ENCODE measurements at places on chromosomes 6 and 20.

DNA sequence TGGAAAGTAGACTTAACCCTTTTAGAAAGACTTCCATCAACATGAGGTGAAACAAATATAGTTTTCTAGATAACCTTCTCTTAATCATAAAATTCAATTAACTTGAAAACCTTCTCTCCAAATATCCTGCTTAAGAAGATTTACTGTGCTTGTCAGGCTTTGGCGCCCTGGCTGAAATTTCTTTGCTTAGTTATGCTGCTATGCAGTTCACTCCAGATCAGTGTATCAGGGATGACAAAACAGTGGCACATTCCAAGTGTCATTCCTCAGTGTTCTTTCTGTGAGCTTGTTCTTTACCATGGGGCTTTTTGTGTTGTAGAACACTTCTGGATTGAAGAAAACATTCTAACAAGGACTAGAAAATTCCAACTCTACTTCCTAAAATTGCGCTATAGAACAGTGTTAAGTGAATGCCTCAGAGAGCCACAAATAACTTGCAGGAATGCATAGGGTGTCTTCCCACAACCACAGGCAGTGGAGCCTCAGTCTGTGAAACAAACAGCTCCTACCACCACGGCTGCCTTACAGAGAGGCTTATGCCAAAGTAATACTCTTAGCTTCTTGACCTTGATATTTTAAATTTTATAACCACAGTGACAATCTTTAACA, 443.6 kb downstream of the CDC5L start:
- DNase-seq, result no peak

DNA sequence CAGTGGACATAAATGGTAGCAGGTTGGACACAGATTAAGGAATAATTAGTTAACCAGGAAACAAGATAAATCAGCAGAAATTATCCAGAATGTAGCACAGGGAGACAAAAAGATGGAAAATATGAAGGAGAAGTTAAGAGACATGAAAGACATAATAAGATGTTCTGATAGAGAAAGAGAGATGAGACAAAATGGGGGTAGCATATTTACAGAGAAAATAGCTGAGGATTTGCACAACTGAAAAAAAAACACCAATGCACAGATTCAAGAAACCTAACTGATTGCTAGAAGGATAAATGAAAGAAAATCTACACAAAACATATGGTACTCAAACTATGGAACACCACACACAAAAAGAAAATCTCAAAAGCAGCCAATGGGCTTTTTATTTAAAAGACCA, 34.6 kb upstream of the TBC1D22B start:
- DNase-seq, result no peak

DNA sequence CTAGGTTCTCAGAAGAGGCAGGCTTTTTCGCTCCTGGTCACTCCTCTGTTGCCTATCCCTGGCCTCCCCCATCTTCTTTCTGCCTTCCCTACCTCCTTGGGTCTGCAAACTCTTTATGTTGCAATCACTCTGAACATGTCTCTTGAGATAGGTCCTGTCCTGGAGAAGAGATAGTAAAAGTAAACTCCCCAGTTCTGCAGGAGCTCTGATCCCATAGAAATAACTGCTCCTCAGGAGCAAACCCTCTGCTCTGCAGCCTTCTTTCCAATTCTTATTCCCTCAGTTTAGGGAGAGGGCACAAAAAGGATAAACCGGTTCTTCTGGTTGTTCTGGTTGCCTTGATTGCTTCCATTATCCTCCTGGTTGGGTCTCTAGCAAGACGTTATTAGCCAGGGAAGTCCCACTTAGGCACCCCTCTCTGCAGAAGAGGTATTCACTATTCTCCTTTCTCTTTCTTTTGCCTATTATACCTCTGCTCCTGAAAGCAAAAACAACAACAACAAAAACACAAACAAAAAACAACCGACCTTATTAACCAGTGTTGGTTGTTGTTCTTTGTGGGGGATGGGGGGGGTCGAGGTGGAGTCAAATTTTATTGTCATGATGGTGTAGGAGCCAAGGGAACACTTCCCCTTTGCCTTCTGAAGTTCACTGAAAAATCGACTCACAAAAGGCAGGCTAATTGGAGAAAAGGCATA, 973 bp downstream of the TRIM38 start:
- DNase-seq, result no peak

DNA sequence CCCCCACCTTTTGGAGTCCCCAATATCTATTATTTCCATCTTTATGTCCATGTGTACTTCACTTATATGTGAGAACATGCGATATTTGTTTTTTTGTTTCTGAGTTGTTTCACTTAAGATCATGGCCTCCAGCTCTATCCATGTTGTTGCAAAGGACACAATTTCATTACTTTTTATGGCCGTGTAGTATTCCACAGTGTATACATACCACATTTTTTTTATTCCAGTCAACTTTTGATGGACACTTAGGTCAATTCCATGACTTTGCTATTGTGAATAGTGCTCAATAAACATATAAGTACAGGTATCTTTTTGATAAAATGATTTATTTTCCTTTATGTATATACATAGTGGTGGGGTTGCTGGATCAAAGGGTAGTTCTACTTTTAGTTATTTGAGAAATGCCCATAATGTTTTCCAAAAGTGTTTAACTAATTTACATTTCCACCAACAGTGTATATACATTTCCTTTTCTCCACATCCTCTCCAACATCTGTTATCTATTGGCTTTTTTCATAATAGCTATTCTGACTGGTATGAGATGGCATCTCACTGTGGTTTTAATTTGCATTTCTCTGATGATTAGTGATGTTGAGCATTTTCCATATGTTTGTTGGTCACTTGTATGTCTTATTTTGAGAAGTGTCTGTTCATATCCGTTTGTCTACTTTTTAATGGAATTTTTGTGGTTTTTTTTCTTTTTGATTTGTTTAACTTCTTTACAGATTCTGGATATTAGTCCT, 34.0 kb upstream of the COL10A1 start:
- no peak for DNase-seq

DNA sequence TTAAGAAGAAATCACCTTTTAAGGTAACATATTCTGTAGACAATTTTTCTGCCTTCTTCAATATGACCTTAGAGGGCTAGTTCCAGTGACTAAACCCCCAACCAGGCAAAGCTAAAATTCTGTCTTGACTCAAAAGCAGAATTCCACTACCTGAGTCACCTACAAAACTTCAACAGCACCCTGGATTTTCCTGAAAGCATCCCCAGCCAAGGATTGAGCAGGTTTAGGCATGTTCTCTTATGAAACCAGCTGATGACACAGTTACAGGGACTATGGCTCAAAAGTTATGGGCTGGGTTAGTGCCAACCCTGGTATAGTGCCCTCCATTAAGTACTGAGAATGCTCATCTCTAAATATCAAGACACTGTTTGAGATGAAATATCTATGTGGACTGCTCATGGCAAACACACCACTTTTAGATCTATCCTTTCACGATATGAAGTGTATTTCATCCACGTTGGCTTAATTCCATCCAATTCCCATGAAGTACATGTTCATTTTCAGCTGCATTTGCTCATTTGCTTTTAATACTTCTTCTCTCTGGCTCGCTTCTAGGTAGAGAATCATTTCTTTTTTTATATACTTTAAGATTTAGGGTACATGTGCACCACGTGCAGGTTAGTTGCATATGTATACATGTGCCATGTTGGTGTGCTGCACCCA, 53.6 kb upstream of the TNFAIP3 start:
- DNase-seq, result no peak

DNA sequence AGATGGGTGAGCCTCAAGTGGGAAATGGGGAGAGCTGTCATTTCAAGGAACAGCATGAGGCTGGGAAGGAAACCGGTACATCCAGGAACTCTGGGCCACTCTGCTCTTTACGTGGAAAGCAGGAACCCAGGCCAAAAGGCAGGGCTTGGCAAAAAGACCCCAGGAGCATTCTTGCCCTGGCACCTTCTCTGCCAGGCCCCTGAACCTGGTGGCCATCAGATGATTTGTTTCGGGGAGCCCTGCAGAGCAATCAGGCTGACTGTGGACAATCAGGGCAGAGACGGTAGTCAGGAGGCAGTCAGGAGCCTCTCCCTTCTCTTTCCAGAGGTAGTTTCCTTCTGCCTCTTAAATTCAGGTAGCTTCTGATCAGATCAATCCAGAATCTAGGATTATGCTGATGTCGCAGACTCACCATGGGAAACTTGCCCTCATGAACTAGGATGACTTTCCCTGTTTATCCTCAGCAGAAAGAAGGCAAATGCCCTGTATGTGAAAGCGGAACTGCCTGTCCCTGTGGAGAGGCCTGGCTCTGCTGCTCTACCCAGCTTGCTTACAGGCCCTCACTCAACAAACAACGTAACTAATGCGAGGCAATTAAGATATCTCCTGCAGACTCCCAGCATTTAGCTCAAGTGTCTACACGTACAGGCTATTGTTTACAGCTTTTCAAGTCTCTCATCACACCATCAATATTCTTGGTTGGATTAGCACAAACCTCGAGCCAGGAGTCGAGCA, 36.6 kb downstream of the EZR start:
- no peak for DNase-seq

GRCh38 chr6:150712505-150713252, 113.0 kb downstream of the PLEKHG1 start:
- no peak for DNase-seq

DNA sequence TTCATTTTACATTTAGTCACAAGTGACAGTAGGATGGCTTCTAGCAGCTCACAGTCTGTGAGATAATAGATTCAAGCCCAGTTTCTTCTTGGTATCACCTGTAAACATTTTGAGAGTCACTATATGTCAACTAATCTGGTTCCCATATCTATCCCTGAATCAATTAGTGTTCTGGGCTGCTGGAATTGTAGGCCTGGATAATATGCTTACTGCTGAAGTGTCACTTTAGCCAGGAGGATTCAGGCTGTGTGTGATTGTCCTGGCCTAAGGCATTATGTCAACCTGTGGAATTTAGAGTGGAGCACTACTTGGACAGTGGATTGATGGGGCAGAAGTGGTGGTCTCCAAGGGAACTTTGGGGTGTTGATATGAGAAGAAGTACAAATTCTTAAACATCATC, 1071.8 kb upstream of the CITED2 start:
- DNase-seq, result no peak

- no peak for DNase-seq
Measured at GRCh38 chr6:53326372-53327016, 22.3 kb downstream of the ELOVL5 start.

DNA sequence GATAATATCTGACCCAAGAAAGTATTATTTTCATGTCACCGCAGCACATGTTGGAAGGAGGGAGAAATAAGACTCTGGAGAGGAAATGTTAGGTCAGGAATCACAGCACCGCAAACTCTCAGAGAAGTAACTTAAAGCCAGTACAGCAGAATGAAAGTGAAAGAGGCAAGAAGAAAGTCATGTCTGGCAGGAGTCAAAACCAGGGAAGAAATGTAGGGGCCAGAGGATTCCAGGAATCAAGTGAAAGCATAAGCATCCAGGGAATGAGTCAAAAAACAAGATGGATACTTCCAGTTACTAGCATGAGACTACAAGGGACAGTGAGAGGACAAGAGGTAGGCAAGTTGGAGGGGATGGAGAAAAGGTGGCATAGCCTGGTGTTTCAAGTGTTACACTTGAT, 80.4 kb downstream of the AK9 start:
- no peak for DNase-seq

DNA sequence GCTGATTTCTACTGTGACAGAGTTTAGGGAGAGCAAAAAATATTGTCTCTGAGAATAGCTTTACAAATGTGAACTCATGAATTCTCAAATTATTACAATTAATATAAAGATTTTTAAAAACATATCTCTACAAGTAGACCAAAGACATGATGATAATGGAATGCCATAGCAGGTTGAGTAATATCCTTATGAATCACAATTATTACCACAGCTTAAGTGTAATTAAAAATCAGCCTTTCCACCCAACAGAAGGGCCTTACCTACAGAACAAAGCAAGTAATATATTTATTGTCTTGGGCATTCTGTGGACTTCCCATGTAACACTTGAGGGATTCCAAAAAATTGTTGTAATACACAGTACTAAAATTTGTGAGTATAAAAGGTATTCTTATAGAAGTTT, 1099.6 kb upstream of the GJE1 start:
- no peak for DNase-seq

- DNase-seq, result no peak
Measured at GRCh38 chr6:41659935-41660334, 21.7 kb downstream of the MDFI start.

GRCh38 chr6:166672146-166672545, 45.1 kb upstream of the RPS6KA2 start:
- no peak for DNase-seq

DNA sequence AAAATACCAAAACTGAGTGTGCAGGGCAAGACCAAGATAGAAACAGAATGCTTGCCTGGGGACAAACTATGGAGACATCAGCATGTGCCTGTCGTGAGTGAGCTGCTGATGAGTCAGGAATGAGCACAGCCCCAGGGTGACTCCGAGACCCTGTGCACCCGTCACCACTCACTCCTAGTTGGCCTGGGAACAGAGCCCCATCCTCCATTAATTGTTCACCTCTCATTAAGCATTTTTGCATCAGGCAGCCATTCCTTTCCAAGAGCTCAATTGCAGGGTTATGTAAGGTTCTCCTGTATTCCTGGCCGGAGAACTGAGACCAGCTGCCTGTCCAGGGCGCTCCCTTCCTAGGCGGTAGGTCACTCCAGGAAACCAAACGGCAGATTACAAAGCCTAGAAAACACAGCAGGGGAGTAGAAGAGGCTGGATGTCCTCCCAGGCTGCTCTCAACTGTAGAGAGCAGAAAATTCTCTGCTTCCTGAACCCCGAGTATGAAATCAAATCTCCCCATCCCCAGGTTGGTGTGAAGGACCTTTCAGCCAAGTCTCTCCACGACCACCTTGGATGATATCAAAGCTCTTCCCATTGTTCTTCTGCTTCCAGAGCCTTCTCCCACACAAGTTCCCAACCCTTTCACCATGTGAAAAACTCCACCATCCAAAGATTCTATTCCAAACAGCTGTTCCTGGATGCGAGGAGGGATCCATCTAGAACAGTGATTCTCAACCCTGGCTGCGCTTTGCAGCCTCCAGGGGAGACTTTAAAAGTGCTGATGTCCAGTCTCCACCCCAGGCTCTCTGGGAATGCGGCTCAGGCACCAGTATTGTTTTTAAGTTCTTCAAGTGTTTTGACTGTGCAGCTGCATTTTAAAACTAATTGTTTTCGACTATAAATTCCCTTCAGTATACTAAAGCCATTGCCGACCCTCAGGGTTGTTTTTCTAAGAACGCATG, 532.6 kb upstream of the JARID2 start:
- no peak for DNase-seq

DNA sequence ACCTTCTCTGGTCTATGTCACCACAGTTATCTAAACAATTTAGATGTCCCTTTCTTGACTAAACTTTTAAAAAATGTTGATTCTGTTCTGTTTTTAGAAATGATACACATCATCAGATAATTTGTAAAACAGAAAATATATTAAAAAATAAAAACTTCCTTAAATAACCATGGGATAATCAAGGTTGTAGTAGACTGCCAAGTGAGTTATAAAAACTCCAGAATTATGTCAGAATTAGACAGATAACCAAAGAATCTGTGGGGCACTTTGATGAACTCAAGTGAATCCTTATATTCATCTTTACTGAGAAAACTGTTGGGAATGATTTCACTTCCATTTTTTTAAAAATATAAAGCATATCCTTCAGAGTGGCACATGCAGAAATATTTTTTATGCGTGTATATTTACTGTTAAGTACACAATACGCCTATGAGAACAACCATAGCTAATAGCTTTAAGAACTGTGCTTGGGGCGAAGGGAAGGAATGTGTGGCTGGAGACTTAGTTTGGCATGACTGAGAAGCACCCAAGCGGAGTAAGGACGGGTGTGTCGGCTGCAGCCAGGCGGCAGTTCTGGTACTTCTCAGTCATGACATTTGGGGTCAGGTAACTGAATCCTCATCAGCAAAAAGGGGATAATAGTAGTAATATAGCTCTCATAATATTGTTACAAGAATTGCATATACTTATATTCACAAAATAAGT, 604.7 kb upstream of the CITED2 start:
- no peak for DNase-seq

All from CD4-positive, alpha-beta T cell treated with Interleukin-4 for 1 hour (primary cell).